ENCODE measurements at places on chromosomes 5 and 9. TPM values are rescaled to one million over a fixed set of nuclear protein-coding genes. Genes with fewer than 3 reads are reported as not detected.

The TMEFF1 gene
- 2.0 TPM for total RNA-seq

The GARIN3 gene
- total RNA-seq = not detected

The XRCC4 gene
- total RNA-seq = 12.1 TPM

The GRIN3A gene
- 0.79 TPM for total RNA-seq

The ORM2 gene
- total RNA-seq = not detected

The KIAA1191 gene
- 38.1 TPM for total RNA-seq

The GCNT1 gene
- 9.1 TPM for total RNA-seq

The SIT1 gene
- total RNA-seq = 0.48 TPM

The C5orf34 gene
- total RNA-seq = 9.7 TPM

The MYORG gene
- 2.4 TPM for total RNA-seq

The C9orf43 gene
- total RNA-seq = 0.74 TPM

The ADAMTS6 gene
- total RNA-seq = 23.1 TPM

The PAEP gene
- total RNA-seq = not detected

The IQGAP2 gene
- total RNA-seq = 29.6 TPM

The SOX30 gene
- not detected for total RNA-seq

The PKD2L2 gene
- total RNA-seq = 0.21 TPM

The CYLC2 gene
- total RNA-seq = not detected

The SLC35A4 gene
- 17.0 TPM for total RNA-seq

The APBA1 gene
- 12.4 TPM for total RNA-seq

The PRKACG gene
- not detected for total RNA-seq

The PCDHGA2 gene
- total RNA-seq = 5.7 TPM

The BAAT gene
- not detected for total RNA-seq

The CCL28 gene
- 1.4 TPM for total RNA-seq

The CRHBP gene
- 1.4 TPM for total RNA-seq

The HAPLN1 gene
- 24.4 TPM for total RNA-seq

The NDST1 gene
- total RNA-seq = 27.1 TPM

The NUTM2F gene
- total RNA-seq = not detected

The PCDHA9 gene
- total RNA-seq = 0.90 TPM

The PDZD2 gene
- 8.1 TPM for total RNA-seq

The CDKN2B-AS1 gene
- 2.2 TPM for total RNA-seq

The SPATA31A3 gene
- total RNA-seq = not detected

The SPINK4 gene
- total RNA-seq = not detected

The DDX4 gene
- total RNA-seq = 0.42 TPM

Measured in urinary bladder (tissue), 4 donors.